ENCODE measurements at places on chromosomes 6 and 20.

GRCh38 chr20:25309395-25310267 is 61.7 kb downstream of the PYGB start:
- H3K27ac ChIP-seq = peak overlapping the region; percentile 42
- DNase-seq = peak; percentile 56
- H3K36me3 ChIP-seq = no peaks in the 10 kb centered on the region
- H3K27me3 ChIP-seq = no peaks in the 10 kb centered on the region
- H3K4me3 ChIP-seq = no peak overlapping the region

- H3K36me3 ChIP-seq = no peaks in the 10 kb centered on the region
- DNase-seq = no peak
- H3K4me3 ChIP-seq = peak overlapping the region; percentile 98
Observed at GRCh38 chr6:84758486-84758885, 5.9 kb downstream of the TBX18 start.

GRCh38 chr6:150865043-150865405 is 478 bp upstream of the MTHFD1L start:
- DNase-seq = no peak
- H3K27me3 ChIP-seq = no peaks in the 10 kb centered on the region
- peak overlapping the region; percentile 93 for H3K27ac ChIP-seq
- peak overlapping the region; percentile 81 for H3K4me3 ChIP-seq
- no peaks in the 10 kb centered on the region for H3K36me3 ChIP-seq

DNA sequence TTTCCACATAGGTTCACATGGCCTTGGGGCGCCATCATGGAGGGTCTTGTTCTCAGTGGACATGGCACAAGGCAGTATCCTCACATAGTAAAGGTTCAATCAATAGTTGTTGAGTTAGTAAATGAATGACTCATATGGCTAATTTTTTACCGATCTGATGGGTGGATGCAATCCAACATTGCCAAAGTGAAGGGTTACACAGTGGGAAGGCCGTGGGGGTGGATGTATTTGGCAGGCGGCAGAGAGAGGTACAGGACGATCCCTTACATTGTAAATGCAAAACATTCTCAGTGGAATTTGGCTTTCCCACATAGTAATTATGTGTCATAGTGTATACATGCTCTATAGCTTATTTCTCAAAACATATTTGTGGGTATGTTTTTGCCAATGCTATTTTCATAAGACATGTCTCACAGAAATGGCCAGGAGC is 21.0 kb upstream of the PDE7B start:
- no peak overlapping the region for H3K4me3 ChIP-seq
- H3K4me1 ChIP-seq = peaks cover 10% of the 10 kb centered on the region
- no peaks in the 10 kb centered on the region for H3K36me3 ChIP-seq
- H3K27ac ChIP-seq = peak overlapping the region; percentile 22
- DNase-seq = no peak

GRCh38 chr20:5606350-5606749 is 143.9 kb upstream of the SHLD1 start:
- no peaks in the 10 kb centered on the region for H3K4me1 ChIP-seq
- no peak overlapping the region for H3K4me3 ChIP-seq
- no peak overlapping the region for H3K27ac ChIP-seq
- peaks cover 17% of the 10 kb centered on the region for H3K36me3 ChIP-seq

GRCh38 chr6:87465051-87465450 is 7.7 kb upstream of the SLC35A1 start:
- H3K27me3 ChIP-seq = no peaks in the 10 kb centered on the region
- no peak overlapping the region for H3K27ac ChIP-seq
- no peaks in the 10 kb centered on the region for H3K4me1 ChIP-seq

- no peak overlapping the region for H3K4me3 ChIP-seq
- no peak overlapping the region for H3K27ac ChIP-seq
- DNase-seq = no peak
- H3K27me3 ChIP-seq = no peaks in the 10 kb centered on the region
Observed at GRCh38 chr20:41462372-41463161, 95.9 kb upstream of the EMILIN3 start.

DNA sequence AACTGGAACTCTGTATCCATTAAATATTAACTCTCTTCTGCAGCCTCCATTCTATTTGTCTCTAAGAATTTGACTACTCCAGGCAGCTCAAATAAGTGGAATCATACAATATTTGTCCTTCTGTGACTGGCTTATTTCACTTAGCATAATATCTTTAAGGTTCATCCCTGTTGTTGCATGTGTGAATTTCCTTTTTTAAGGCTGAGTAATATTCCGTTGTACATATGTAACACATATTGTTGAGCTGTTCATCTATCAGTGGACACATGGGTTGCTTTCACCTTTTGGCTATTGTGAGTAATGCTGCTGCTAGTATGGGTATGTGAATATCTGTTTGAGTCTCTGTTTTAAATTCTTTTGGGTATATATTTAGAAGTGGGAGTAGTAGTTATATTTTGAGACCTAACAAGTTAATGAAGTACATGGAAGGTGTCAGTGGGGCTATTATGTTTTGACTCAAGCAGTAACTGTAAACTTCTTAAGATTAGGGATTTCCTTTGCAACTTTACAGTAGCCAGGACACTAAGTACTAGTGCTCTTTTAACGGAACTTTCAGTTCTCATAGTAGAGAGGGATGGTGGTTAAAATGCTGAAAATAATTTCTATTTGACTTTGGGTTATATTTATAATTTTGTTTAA is 29.7 kb upstream of the TMEM217 start:
- no peak overlapping the region for H3K4me3 ChIP-seq
- peaks cover 24% of the 10 kb centered on the region for H3K4me1 ChIP-seq
- peaks cover 53% of the 10 kb centered on the region for H3K36me3 ChIP-seq
- no peak overlapping the region for H3K27ac ChIP-seq
- no peaks in the 10 kb centered on the region for H3K27me3 ChIP-seq

DNA sequence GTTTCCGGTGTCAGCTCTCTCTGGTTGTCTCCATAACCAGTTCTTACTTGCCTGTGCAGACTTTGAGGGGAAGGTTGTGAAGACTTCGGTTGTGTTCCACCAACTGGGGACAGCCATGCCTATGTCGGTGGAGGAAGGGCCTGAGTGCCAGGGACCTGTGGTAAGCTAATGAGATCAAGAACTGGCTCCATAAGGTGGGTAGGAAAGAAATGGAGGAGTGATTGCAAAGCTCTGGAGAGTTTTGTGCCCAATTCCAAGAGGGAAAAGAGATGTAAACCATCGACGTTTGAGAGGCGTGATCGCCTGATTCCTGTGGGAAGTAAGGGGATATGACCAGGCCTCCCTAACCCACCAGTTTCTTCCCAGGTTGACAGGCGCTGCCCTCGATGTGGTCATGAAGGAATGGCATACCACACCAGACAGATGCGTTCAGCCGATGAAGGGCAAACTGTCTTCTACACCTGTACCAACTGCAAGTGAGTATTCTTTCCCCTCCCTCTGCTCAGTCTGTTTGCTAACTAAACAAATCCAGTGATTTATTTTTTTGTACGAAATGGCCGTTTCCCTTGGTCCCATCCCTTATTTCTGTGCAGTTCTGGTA is 893 bp downstream of the POLR1H start:
- peak; percentile 62 for DNase-seq
- H3K4me3 ChIP-seq = peak overlapping the region; percentile 66
- H3K36me3 ChIP-seq = no peaks in the 10 kb centered on the region
- peak overlapping the region; percentile 96 for H3K27ac ChIP-seq
- no peaks in the 10 kb centered on the region for H3K27me3 ChIP-seq
- peaks cover 27% of the 10 kb centered on the region for H3K4me1 ChIP-seq

GRCh38 chr6:152221806-152222628 is 414.5 kb downstream of the ESR1 start:
- no peaks in the 10 kb centered on the region for H3K27me3 ChIP-seq
- no peaks in the 10 kb centered on the region for H3K4me1 ChIP-seq
- no peak overlapping the region for H3K27ac ChIP-seq
- H3K4me3 ChIP-seq = no peak overlapping the region

DNA sequence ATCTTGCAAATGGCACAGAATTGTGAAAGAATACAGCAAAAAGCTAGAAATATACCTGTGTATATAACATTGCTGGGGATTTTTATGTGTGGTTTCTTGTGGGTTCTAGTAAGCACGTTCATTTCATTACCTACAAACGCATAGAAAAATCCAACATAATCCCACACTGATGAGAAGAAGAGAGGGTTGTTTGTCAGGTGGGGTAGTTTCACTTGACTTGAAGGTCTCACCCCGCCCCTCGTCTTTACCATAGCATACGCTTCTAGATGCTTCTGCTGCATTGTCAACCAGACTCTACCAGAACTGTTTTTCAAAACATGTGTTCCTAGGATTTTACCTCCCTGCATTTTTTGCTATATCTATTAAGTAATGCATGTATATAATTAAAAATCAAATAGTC is 284.1 kb upstream of the TAB2 start:
- H3K27ac ChIP-seq = no peak overlapping the region
- peaks cover 16% of the 10 kb centered on the region for H3K4me1 ChIP-seq
- no peak overlapping the region for H3K4me3 ChIP-seq
- DNase-seq = no peak
- H3K36me3 ChIP-seq = no peaks in the 10 kb centered on the region

GRCh38 chr6:18324706-18325042 is 60.3 kb upstream of the DEK start:
- H3K4me1 ChIP-seq = peaks cover 20% of the 10 kb centered on the region
- DNase-seq = no peak
- H3K36me3 ChIP-seq = no peaks in the 10 kb centered on the region
- no peaks in the 10 kb centered on the region for H3K27me3 ChIP-seq
- H3K27ac ChIP-seq = no peak overlapping the region
